SK-N-MC (cell line): ENCODE measurements at places on chromosomes 11 and 22.

- no peak for DNase-seq
Measured at GRCh38 chr22:33404723-33405122, 346.5 kb upstream of the SYN3 start.

- DNase-seq, result no peak
Measured at GRCh38 chr11:20474176-20474881, 86.8 kb downstream of the PRMT3 start.

- DNase-seq, result no peak
Measured at GRCh38 chr11:86459682-86460460, 85.2 kb downstream of the CCDC81 start.

DNA sequence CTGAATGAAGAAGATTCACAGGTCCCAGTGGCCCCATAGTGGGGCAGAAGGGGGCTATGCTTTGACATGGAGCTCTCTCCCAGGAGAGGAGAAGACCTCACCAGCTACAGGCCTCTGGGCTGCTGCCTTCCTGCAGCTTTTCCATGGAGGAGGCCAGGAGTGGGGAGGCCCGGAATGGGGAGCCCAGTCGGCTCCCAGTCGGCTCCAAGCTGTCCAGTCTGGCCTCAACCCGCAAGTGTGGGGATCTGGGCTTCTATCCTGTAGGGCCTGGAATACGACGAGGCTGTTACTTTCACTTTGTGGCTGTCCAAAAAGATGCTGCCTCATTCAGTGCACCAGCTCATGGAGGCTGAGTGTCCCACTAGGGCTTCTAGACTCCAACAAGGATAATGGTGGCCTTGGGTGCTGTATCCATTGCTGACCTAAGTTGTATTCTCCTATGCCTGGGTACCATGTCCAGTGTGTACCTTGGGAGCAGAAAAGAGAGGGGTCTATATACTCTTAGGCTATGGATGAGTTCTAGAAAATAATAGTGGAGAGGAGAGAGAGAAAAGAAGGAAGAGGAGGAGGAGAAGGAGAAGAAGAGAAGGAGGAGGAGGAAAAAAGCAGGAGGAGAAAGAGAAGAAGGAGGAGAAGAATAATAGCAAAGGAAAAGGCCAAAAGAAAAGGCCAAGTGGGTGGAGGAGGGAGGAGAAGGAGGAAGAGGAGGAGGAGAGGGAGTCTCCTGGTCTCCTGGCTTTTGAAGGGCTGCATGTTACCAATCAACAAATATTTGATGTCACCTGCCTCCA, 1.1 kb downstream of the MYO18B start:
- DNase-seq, result no peak

DNA sequence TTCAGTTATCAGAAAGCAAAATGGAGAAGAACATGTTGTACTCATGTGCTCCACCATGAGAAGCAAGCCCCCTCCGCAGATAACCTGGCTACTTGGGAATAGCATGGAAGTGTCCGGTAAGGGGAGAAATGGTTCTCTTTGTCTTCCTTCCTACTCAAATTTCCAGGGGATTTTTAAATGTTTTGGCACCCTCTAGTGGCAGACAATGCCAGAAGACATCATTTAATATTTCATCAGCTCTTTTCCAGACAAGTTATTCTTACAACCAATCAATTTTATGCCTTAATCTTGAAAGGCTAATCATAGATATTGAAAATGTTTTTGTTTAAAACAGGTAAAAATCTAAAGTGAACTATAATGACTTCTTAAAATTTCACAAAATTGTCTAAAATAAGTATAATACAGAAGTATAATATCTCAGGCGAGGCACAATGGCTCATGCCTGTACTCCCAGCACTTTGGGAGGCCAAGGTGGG, 15.7 kb downstream of the CRTAM start:
- peak; percentile 58 for DNase-seq

- DNase-seq, result no peak
Measured at GRCh38 chr22:30247974-30248373, 1.4 kb upstream of the LIF start.

- no peak for DNase-seq
Measured at GRCh38 chr11:86228269-86229038, 16.1 kb upstream of the EED start.

GRCh38 chr22:25942856-25943411, 200.9 kb downstream of the MYO18B start:
- DNase-seq, result no peak

- DNase-seq, result no peak
Measured at GRCh38 chr11:126949066-126949891, 51.3 kb downstream of the KIRREL3 start.

GRCh38 chr11:101574886-101575285, 8.9 kb downstream of the TRPC6 start:
- DNase-seq, result no peak

GRCh38 chr11:43631732-43632131, 48.8 kb upstream of the HSD17B12 start:
- DNase-seq, result no peak

DNA sequence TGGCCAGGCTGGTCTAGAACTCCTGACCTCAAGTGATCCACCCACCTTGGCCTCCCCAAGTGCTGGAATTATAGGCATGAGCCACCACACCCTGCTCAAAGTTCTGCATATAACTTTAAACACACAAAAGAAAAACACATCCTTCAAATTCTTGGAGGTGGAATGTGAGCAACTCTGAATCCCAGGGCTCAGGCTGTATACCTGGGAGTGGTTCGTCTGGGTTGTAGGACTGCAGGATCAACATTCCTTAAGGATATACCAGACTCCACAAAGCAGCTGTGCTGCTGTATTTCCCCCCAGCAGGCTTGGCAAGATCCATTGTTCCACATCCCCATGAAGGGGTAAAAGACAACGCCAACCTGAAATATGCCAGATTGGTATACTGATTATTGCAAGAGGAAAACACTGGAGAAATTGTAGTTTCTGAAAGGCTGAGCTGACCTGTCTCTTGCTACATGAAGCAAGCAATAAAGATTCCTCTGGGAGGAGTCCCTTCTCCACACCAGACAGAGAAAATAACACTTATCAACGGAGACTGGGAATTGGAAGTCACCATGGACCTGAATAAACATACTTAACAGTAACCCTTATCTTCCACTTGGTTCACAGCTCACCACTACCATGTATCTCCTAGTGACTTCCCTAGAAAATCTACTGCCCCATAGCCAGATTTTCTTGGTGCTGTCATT, 12.2 kb upstream of the RPS3 start:
- DNase-seq, result no peak

DNA sequence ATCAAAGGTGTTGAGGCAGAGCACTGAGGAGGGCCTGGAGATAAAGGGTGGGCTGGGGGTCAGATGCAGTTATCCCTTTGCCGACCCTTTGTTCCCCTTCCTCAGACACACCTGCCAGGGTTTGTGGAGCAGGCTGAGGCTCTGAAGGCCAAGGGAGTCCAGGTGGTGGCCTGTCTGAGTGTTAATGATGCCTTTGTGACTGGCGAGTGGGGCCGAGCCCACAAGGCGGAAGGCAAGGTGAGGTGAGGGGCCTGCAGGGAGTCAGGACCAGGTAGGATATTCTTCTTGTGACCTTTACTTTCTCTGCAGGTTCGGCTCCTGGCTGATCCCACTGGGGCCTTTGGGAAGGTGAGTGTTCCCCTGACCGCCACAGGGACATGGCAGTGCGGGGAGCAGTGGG, 2.6 kb downstream of the PRDX5 start:
- DNase-seq, result no peak

GRCh38 chr11:35118906-35119305, 20.1 kb upstream of the CD44 start:
- DNase-seq, result no peak

- no peak for DNase-seq
Measured at GRCh38 chr22:35400501-35400790, 506 bp downstream of the MCM5 start.

DNA sequence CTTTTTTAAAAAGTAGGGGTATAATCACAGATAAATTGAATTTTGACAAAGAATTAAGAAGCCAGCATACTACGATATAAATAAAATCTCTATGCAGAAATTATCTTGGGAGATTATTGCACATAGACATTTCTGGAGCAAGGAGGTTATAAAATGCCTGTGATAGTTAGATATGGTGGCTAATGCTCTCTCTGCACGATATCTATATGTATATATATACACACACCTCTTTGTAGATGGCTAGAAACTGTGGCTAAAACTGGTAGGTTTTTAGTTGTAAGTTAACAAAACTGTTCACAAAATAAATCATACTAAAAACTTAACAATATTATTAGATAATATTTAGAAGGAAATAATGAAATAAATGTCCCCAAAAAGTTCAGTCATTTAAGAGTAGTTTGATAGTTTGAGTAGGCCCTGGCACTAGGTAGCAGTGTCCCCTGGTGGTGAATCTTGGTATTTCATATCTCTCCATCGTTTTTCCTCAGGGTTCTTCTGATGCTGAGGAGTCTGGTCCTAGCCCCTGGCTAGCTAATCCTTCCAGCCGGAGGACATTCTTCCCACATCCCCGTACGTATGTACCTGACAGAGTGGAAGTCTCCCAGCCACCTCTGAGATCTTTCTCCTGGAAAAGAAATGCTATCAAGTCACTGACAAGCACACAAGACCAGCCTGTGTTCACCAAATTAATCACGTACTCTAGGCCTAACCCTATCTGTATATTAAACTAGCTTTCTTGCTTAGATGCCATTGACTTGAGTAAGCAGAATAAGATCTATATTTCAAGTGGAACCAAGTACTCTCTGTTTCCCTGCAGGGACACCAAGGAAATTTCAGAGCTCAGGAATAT, 32.2 kb downstream of the ART5 start:
- DNase-seq, result no peak

DNA sequence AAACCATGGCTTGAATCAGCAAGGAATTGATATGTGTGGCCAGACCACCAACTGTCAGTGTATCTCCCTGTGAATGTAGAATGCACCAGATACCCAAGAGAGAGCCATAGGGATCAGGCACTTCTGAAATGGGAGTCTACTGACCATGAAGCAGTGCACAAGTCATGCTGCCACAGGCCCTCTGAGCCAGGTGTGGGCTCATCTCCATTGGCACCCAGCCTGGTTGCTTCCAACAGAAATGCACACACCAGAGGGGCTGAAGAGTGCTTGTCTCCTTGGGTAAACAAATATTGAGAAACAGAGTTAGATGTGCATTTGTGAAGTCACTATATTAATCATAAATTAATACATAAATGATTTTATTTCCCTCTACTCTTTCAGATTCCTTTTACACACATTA, 28.4 kb upstream of the PANX1 start:
- no peak for DNase-seq

DNA sequence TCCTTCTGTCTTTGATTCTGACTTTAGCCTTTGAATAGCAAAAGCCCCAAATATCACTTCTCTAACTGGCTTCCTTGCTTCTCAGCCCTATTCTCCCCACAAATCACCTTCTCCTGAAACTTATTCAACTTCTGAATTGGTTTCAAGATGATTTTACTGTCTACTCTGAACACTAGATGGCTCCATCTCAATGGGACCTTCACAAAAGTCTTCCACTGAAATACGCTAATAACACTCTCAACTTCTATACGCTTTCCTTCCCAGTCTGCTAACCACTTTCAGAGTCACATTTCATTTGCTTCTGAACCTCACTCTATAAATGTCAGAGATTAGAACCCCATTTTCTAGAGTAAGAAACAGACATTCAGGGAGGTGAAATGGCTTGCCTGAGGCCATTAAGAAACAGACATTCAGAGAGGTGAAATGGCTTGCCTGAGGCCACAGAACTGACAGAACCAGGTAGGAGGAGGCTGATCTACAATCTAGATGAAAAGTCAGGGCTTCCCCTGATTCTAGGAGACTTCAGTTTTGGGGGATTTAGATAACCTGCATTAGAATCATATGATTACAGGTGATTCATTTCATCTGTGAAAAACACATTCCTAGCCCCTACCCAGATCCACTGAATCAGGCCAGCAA, 20.6 kb downstream of the MORC2 start:
- DNase-seq, result no peak

DNA sequence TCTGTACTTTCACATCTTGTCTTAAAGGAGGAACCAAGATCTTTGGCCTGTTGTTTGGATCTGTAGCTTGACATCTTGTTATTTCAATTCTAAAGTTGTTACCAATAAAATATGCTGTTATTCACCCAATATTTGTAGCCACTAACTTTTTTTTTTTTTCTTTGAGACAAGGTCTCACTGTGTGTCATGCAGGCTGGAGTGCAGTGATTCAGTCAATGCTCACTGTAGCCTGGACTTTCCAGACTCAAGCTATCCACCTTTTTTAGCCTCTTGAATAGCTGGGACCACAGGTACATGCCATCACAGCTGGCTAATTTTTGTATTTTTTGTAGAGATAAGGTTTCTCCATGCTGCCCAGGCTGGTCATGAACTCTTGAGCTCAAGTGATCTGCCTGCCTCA, 769.4 kb downstream of the DLG2 start:
- DNase-seq, result no peak

- DNase-seq, result no peak
Measured at GRCh38 chr11:95884376-95884775, 39.5 kb downstream of the MTMR2 start.

- DNase-seq, result no peak
Measured at GRCh38 chr11:66032957-66033735, 6.9 kb upstream of the CATSPER1 start.

- DNase-seq, result no peak
Measured at GRCh38 chr11:81005595-81005994, 1564.8 kb upstream of the TENM4 start.

- no peak for DNase-seq
Measured at GRCh38 chr11:14773755-14774154, 118.3 kb downstream of the CYP2R1 start.

- DNase-seq, result no peak
Measured at GRCh38 chr11:47983464-47984397, 3.4 kb downstream of the PTPRJ start.

DNA sequence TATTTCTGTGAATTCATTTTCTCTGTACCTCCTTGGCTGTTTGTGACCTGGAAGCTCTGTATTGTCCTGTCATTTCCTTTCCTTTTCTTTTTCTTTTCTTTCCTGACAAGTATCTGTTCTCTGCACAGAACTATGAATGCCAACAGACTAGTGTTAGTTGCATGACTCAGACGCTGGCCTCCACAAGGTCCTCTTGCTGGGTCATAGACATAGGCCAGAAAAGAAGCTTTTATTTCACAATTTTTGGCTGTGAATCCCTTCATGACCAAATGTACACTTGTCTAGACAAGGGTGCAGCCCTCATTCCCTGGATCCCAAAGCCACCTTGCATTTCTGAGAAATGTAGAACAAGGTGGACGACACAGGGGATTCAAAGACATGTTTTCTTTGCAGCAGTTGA, 104.1 kb upstream of the MTNR1B start:
- no peak for DNase-seq
